ENCODE measurements at places on chromosomes 4 and X. TPM values are rescaled to one million over a fixed set of nuclear protein-coding genes. Genes with fewer than 3 reads are reported as not detected.

Gene FABP2
- not detected for total RNA-seq

GRCh38 chr4:86919561-86920223 is 15.1 kb upstream of the AFF1 start:
- no peak for ATAC-seq

Gene WNK3
- total RNA-seq = 0.40 TPM

GRCh38 chrX:132086672-132087071 is 41.1 kb downstream of the FRMD7 start:
- ATAC-seq = no peak

Gene ADRA2C
- 0.60 TPM for total RNA-seq
